Stimulated activated CD8-positive, alpha-beta memory T cell treated with anti-CD3 and anti-CD28 coated beads, Interleukin-4, amount 100 ng/mL, for 1 hour (primary cell): ENCODE measurements at places on chromosomes 5 and 9.

- DNase-seq = no peak
Measured at GRCh38 chr5:157481666-157482065, 21.7 kb downstream of the NIPAL4 start.

- no peak for DNase-seq
Measured at GRCh38 chr5:69083412-69083811, 10.4 kb upstream of the SLC30A5 start.

GRCh38 chr5:757931-758697 lies 26.4 kb downstream of the ZDHHC11B start:
- DNase-seq = no peak

DNA sequence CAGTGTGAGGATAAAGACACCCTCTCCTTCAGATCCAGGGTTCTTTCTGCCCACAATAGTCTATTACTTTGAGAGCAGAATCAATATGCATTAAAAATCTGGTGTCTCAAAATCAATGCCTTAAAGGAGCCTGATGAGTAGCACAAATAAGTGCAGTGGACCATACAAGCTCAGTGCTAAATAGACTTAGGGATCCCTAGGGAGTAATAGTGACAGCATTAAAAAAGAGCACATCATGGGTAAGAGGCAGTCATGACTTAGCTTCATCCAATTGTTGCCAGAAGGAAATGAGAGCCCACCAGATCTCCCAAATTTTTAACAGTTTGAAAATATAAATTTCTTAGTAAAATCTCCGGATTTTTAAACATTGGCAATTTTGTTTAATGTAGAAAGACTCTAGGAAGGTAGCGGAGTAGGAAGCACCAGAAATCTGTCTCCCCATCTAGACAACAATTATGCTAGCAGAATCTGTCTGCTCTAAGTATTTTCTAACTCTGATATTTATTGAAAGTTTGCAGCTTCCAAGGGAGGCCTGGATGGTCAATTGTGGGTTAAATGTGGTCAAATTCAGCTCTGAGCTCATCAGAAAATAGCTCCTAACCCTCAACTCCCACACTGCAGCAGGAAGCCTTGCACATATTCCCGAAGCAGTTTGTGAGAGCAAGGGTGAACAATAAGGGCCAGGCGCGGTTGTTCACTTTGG lies 443.9 kb downstream of the TLE1 start:
- no peak for DNase-seq

DNA sequence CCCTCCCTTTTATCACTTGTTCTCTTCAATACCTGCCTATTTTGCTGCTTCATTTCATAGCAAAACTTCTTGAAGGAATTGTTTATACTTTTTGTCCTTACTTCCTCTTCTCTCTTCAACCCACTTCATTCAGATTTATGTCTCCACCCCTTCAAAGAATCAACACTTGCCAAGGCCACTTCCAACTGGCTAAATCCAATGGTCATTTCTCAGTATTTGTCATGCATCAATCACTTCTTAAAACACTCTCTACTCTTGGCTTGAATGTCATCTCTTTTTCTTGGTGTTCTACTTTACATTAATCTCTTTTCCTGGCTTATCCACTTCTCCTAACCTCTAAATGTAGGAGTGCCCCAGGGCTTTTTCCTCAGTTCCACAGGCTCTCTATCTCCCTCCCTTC lies 8.3 kb upstream of the FCHO2 start:
- DNase-seq = no peak

DNA sequence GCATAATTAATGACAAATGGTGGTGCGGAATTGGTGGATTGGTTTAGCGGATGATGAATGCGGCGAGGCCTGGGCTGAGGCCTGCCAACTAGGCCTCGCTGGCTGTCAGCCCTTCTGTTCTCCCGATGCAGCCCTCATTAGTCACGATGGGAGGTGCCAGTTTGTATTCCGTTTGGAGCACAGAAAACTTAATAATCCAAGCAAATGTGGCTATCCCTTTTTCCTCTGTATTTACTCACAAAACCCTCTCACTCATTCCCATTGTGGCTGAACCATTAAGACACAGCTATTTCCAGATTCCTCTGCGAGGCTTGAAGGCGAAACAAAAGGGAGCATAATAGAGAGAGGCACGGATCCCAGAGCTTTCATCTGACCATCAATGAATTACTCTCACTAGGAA lies 114.3 kb downstream of the MVB12B start:
- DNase-seq = no peak
